Activated effector memory CD4-positive, alpha-beta T cell treated with Interleukin-2 at 50 U/mL for 16 hours (primary cell): ENCODE measurements at places on chromosomes 6 and 20.

- peak; percentile 37 for DNase-seq
Measured at GRCh38 chr20:2172305-2173175, 70.9 kb downstream of the STK35 start.

DNA sequence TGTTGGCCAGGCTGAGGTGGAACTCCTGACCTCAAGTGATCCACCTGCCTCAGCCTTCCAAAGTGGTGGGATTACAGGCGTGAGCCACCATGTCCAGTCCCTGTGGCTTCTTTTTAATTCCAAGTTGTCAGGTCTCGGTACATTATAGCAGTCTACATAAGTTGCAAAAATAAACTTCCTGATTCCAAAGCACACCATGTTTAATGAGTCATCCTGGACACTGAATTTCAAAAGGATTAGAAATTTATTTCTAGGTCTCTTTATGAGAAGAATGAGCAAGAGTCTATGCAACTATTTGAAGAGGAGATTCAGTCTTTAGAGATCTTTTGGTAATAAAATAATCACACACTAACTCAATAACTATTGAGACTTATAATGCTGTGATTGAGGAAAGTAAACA lies 63.9 kb upstream of the MCHR2 start:
- no peak for DNase-seq

DNA sequence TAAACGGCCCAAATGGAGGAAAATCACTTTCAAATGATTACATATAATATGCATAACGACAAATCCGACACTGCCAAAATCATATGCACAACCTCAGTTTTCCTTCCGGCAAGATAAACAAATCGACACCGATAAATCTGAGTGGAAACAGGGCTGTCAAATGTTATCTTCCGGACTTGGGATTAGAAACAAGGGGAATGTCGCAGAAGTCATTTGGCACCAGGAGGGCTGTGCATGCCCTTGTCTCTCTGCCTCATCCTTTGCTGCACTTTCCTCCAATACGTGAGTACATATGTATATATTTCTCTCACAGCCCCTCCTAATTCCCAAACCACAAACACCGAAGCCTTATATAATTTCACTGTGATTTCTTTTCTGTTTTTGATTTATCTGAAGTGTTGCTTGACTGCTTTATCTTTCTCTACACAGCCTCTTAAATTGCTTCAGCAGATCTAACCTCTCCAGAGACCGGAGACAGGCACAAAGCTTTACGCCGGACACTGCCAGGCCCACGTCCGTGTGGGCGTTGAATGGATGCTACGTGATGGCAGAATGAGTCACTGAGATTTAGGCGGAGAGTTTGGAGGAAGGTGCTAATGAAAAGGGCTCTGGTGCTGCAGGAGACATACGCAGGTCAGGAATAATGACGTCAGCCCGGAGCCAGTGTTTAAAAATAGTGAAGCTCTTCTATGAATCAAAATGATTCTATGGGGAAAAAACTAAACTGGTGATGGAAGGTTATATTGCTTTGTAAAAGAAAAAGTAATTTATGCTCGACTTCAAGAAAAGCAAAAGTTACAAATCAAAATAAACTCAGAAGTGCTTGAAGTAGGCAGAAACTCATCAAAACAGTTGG lies 21.0 kb upstream of the PRELID3B start:
- no peak for DNase-seq

DNA sequence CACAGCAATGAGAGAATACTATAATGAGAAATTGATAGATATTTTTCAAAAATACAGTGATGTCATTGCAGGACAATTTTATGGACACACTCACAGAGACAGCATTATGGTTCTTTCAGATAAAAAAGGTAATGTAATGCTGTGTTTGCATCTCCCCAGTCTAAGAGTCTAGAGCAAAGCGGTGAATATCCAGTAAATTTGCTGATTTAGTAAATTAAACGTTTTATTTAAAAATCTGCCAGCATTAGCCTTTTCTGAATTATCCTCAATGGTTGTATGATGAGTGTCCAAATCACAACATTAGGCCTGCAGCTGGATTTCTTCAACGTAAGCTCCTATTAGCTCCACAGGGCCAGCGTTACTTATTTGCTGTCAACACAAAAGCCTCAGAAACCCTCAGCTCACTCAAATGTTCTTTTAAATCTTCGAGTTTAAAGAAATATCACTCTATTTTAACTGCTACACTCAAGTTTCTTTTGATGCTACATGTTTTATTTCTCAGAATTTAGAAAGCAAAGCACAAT lies 16.0 kb downstream of the SMPDL3A start:
- no peak for DNase-seq

- no peak for DNase-seq
Measured at GRCh38 chr6:98454809-98455322, 379.5 kb upstream of the POU3F2 start.

- no peak for DNase-seq
Measured at GRCh38 chr20:46401478-46401860, 4.9 kb downstream of the ELMO2 start.

DNA sequence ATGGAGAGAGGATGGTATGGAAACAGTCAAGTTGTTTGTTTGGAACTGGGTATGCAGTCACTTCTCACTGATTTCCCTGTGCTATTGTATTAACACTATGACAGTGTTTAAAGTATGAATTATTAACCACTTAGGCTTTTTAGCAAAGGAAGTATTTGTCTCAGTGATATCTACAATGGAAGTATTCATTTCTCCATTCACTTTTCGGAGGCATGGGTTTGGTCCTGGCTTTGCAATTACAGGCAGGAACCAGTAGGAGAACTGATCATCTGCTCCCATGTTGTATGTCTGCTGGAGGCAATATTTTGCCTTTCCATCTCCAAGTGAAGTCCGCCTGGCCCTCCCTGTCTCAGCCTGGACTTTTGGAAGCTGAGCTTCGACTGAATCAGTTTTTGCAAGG lies 30.6 kb upstream of the EXOC2 start:
- no peak for DNase-seq

DNA sequence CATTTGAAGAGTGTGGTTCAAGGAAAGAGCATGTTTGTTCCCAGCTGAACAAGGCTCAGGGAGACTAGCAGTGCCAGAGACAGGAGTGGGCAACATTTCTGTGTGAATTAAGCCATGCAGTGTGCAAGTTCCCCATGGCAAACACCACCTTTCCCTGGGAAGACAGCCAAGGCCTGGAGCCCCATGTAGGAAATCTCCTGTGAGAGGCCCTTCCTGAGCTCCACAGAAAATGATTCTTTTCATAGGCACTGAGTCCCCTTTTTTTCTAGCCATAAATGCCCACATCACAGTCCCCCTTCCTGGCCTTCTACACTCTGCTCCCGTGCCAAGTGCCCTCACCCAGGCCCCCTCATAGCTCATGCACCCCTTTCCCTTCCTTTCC lies 11.8 kb upstream of the TRAM2 start:
- DNase-seq: no peak

DNA sequence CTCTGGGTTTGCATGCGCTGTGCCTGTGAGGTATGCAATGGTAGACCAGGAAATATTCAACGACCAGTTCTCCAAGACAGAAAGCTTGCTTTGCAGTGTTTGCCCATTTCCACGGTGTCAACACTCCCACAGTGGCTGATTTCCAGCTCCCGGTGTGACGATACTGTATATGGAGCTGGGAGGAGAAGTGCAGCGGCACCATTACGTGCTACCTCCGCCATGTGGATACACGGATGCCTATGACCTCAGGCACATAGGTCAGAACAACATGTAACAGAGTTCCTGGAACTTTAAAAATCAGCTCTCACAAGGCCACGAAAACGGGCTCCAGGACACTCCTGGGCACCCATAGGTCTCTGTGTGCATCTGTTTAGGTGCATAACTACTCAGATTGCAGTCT lies 51.1 kb downstream of the NFATC2 start:
- DNase-seq: no peak

DNA sequence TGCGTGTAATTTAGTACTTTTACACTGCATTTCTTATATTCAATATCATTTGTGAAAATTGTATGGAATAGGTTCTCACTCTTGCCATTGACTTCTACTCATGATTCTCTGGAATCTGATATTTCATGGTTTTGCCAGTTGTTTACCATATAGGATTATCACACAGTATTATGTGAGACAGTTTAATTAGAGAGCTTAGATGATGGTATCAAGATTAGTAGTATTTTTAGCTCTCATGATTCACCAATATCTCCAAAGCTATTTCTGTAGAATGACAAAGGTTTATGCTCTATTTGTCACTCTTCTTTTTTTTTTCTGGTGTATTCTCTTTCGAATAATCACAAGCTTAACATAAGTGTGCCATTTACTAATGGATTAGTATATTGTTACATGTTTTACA lies 45.9 kb downstream of the EPHA7 start:
- no peak for DNase-seq

- DNase-seq: no peak
Measured at GRCh38 chr6:107061125-107062020, 33.4 kb downstream of the MTRES1 start.

DNA sequence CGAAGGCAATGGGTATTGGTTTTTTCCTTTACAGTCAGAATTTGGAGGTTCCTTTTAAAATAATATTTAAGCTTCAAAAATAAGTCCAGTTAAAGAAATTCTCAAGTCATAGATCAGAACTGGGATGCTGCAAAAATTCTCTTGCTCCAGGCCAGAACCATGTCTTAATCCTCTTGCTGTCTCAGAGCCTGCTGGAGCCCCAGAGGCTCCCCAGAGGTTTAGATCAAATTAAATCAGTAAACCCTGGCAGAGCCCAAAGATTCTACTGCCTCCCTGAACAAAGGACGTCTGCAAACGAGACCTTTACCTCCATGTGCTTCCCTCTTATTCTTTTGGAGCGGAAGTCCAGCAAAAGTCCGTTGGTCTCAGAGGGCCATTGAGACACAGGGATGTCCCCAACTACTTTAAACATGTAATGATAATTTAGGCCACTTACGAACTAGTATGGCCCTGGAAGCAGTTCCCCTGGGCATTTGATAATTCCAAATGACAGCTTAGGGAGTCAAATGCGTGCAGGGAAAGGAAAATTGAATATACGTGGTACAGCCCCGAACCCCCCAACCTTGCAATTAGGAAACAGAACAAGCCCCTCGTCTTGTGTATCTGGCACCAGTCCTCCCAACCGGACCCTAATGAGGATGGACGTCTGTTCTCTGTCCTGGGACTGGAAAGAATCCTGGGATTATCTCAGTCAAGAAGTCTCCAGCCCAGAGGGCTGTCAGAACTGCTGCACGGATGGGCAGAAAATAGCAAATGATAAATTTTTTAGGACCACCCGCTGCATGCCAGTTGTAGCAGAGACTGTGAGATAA lies 31.5 kb downstream of the SULF2 start:
- DNase-seq: no peak

DNA sequence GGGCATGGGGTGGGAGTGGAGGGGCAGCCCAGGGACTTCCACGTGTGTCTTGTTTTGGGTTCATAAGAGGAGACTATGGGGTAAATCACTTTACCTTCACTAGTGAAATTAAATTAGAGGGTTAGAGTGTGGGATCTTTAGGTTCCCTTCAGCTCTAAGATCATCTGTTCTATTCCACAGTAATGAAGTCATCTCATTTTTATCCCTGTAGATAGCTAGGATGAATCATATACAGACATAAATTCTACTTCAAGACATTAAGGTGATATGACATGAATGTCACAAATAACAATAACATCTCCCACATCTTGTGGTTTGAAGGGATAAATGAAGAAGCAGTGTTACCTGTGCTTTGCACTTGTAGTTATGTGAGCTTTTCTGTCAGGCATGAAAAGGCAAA lies 83.8 kb downstream of the ELOVL4 start:
- DNase-seq: no peak

DNA sequence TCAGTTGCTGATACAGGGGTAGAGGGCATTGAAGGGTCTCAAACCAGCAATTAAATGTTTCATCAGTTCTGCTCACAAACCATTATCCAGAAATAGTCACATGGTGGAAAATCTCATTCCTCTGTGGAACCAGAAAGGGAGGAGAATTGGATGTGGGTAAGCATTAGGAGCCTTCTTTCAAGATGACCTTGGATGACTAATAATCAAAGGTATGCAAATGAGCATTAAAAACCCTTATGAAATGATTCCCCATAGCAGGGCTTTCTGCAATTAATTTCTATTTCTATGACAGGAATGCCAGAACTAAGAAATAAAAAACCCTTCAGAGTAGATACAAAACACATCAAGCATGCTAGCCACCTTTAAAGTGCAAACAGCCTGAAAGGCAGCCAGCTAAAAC lies 37.4 kb upstream of the HCRTR2 start:
- DNase-seq: no peak

DNA sequence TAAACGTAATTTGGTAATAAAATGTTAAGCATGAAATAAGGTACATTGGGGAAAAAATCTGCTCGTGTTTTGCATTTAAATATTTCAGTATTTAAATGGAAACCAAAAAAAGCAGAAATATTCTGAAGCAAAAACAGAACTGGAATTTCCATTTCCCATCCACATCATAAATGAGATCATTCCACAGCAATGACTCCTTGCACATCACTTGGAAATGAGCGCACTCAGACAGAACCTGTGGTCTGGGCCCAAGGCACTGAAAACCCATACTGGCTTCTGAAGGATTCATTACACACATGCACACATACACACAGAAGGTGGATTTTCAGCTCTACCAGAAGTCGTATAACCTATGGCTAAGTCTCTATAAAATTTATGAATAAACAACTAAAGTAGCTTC lies 174.8 kb downstream of the IBTK start:
- no peak for DNase-seq

GRCh38 chr6:128511506-128511905 lies 8.9 kb downstream of the PTPRK start:
- DNase-seq: no peak

DNA sequence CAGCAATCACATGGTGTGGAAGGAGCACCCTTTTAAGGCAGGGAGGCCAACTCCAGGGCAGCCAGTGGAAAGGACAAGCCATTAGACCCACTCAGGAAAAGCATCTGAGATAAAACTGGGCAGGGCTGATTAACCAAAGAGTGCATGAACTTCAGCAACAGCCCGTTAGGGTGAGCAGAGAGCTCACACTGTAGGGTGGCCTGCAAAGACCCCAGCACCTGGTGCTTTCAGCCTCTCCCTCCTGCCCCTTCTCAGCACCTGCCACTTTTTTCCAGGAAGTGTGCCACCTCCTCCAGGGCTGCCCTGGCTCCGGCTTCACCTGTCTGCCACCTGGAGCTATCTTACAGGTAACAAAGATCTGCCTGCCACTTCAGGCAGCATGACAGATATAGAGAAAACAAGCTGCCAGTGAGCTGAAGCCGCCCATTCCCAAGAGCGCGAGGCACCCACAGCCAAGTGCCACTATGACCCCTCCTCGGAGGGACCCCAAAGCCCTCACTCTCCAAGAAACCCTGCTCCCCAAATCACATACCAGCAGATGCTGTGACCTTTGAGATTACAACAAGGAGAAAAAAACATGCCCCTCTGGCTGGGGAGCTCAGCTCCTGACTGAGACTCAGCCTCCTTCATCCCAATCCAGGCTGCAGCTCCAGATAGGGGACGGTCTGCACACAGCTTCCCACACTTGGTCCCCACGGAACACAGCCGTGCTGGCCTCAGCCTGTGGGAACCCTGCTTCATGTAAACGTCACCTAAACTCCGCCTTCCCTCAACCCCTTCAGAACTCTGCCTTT lies 71.2 kb downstream of the ABHD12 start:
- no peak for DNase-seq

GRCh38 chr6:144360401-144360800 lies 75.3 kb downstream of the UTRN start:
- DNase-seq: no peak
